Mesenteric fat pad (tissue), 1 donor: ENCODE measurements at places on chromosomes 1 and 21.

- no peak for DNase-seq
These were observed 19.7 kb upstream of the ID3 start for GRCh38 chr1:23578997-23579363.

DNA sequence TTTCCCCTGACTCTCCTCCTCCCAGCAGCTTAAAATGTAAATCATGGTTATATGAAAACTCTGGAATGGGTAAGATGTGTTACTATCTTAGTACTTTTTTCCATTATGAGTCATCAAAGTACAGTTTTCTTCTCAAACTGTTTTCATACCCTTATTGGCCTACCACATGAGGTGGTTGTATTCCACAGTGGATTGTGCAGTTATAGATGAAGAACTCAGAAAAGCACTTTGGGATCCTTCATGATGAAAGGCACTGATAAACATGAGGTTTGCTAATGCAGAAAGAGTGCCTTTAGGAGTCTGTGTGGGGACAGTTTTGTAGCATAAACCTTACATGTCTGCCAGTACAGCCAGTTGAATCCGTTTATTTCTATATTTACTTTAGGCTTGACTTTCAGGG, 32.0 kb upstream of the MYOCOS start:
- DNase-seq: no peak

- DNase-seq: no peak
These were observed 26.3 kb downstream of the ATP2B4 start for GRCh38 chr1:203652724-203653461.

DNA sequence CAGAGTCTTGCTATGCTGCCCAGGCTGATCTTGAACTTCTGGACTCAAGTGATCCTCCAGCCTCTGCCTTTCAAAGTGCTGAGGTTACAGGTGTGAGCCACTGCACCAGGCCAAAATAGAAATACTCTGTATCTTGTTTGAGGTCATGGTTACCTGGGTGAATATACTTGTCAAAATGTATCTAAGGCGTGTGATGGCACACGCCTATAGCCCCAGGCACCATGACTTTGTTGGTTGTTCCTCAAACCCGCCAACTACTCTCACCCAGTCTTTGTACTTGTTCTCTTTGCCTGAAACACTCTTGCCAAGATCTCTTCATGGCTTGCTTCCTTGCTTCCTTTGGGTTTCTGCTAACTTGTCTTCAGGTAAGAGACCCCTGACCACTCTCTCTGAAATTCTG, 38.0 kb upstream of the RGS5 start:
- no peak for DNase-seq

DNA sequence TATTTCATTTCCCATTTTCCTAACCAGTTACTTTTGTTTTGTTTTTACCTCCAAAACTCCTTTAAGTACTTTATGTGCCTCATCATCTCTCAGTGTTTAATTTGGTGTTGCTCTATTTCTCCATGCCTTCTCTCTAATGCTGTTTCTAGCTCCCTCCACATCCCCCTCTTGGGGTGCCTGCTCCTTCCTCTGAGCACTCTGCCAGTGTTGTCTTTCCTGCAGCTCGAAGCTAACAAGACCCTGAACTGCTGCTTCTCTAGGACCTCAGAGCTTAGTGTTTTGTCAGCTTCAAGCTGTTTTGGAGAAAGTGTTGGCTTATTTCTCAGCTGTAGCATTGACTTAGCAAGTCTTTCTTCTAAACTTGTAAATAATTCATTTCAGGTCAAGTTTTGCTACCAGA, 290.6 kb downstream of the DPYD start:
- no peak for DNase-seq

DNA sequence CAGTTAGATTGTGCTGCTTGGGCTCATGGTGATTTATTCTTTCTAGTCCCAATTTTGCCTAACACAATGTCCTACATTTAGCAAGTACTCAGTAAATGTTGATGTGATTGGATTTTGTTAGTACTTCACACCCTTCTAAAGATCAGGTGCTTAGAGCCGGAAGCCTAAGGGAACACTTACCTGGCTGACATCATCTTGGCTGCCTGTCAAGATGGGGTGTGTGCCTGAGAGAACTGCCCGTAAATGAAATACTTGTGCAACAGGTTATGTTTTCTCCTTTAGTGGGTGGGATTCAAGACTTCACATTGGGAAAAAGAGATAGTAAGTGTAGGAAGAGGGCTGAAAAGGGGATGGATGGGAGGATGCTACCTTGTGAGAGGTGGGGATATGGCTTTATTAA, 75.5 kb upstream of the MACF1 start:
- no peak for DNase-seq

- peak; percentile 71 for DNase-seq
These were observed 28.0 kb upstream of the LSS start for GRCh38 chr21:46256501-46256994.

DNA sequence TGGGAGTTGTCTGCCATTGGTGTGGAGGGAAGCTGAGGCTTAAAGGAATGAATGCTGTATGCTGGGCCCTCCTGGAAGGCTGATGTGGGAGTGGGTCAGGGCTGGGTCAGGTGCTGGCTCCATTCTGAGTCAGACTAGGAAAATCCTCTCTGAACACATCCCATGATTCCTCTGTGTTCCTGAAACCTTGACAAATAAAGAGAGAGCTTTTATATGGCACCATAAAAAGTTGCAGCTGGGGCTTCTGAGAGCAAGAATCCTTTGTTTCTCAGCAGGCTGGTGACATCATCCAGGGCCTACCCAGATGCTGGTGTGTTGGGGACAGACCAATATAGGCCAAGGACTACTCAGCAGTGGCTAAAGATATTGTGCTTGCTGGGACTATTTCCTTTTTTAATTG, 27.8 kb upstream of the NFASC start:
- no peak for DNase-seq

DNA sequence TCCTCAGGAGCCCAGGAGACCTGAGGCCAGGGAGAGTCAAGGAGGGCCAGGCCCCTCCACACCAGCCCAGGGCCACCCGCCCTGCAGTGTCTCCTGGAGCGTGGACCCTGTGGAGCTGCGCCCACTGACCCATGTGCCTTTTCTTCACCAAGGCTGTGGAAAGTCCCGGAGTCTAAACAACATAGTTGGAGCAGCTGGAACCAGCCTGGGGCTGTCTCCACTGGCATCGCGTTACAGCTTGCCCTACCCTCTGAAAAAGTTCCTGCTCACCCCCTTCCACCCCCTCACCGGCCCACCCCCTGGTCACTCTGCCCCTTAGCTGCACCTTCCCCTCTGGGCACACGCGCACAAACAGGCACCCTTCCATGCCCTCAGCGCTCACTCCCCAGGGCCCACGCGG, 18.3 kb downstream of the KCNC4 start:
- no peak for DNase-seq

DNA sequence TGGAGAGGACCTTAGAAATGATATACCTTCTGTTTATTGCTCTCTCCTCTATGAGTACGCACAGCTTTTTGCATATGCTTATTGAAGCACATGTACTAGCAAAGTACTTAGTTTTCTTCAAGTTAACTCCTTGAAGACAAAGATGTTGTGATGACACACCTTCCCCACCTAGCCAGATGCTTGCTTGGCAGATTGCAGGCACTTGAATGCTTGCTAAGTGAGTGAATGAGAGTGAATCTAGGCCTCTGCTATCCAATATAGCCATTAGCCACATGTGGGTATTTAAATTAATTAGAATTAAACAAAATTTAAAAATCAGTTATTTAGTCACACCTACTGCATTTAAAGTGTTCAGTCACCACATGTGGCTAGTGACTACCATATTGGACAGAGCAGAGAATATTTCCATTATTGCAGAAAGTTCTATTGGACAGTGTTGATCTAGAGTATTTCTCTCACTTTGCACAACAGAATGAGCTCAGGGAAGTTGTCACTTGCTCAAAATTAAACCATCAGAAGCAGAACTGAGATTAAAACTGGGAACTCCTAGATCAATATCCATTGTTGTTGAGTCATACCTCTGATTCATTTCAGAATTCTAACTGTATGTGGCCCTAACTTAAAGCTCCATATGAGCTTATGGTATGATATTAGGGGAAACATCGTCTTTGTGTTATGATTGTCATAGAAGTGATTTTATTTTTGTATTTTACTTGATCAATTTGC, 8.6 kb upstream of the EEIG2 start:
- DNase-seq: no peak

DNA sequence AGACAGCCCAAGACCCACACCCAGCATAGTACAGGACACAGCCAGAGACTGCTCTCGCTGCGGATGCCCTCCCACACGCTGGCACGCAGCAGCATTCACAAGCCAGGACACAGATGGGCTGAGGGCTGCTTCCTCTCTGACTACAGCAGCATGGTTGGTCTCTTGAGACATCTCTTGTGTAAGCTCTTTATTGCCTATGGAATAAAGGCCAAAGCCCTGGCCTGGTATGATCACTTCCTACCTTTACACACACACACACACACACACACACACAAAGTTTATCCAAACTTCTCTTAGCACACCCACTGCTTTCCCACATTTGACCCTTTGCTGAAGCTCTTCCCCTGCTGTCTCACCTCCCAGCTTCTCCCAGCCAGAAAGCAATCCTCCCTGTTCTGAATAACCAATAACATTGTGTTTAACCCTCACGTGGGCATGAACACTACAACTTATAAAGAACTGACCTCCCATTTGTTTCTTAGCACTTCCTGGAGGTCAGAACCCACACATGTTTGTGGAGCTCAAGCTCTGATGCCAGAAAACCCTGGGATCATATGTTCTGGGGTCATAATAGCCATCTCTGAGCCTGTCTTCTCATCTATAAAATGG, 1.2 kb upstream of the LUZP1 start:
- no peak for DNase-seq

DNA sequence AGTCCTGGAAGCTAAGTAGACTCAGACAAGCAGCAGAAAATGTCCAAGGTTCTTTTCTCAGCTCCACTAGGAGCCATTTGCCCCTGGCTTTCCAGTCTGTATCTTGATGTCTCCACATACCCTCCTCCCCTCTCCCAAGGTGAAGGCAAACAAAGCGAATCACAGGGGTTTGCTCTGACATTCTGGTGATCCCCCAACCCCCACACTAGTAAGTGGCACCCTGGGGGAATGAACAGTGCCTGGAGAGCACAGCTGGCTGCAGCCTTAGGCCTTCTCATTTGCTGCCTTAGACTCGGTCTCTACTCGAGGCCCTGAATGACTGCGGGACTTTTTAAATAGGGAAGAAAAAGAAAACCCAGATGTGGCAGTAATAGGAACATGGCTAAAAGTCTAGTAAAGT, 15.3 kb downstream of the ERI3 start:
- DNase-seq: no peak

- no peak for DNase-seq
These were observed 494.7 kb downstream of the SMYD3 start for GRCh38 chr1:246012341-246012740.

DNA sequence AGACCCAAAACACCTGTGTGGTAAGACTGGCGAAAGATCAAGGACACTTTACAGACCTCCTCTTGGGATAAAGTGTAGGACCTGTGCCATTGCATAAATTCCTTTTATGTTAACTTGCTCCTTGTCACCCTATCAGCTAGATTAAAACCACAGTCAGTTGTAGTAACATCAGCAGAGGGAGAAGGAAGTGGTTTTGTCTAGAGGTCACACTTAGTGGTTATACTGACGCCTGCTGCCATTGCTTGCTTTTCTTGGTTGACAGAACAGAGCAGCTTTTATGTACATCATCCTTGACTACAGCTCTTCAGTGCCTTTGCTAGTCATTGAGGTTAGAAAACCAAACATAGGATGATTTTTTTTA, 101.4 kb downstream of the PBX1 start:
- no peak for DNase-seq

DNA sequence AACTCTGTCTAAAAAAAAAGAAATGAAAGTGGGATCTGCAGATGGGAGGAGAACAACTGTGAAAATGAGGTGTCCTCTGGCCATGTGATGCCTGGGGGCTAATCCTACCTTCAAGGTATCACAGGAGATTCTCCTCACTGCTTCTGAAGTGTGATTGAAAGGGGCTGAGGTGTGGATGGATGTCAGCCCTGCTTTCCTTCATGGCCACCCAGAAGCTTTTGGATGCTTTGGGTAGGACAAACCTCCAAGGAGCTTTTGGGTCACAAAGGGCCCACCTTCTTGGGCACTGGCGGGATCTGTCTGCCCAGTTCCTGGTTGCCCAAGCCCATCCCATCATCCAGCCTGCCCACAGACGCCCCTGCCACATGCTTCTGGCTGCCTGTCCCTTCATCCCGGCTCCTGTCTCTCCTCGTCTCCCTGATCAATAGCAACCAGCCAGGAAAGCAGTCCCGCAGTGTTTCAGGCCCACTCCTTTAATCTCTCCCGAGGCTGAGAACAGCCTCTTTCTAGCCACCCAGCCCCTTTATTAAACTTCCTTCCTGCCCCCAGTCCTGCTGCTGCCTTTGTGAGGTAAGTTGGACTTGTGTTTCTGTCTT, 87.2 kb downstream of the MAN1C1 start:
- DNase-seq: peak; percentile 62
